ENCODE measurements at places on chromosomes 1 and 21.

DNA sequence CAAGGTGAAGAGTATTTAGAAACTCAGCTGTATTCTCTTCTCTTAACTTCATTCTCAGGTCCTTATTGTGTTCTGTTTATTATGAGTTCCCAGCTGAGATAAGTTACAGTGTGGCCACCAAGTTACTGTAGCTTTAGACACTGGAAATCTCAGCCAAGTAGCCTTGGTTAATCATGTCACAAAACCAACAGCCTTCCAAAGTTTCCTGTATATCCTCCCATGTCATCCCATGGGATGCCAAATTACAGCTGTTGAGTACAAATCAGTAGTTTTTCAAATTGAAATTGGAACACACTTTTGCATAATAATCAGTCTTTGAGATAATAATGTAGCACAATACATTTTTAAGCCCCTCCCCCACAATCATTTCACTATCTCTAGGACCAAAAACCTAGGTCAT, 10.7 kb downstream of the ADAMTS5 start:
- no peak for DNase-seq

DNA sequence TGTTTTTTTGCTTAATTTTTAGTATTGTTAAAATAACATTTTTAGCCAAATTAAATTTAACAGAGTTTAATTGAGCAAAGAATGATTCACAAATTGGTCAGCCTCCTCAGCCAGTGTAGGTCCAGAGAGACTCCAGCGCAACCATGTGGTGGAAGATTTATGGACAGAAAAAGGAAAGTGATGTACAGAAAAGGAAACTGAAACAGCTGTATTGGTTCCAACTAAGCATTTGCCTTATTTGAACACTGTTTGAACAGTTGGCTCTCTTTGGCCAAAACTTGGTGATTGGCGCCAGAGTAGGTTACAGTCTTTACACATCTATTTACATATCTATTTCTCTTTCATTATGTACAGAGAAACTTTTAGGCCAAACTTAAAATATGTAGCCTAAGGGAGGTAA, 19.4 kb downstream of the RPS6KC1 start:
- DNase-seq: peak; percentile 36

- no peak for DNase-seq
Observed at GRCh38 chr1:85554630-85555327, 25.8 kb upstream of the CCN1 start.

DNA sequence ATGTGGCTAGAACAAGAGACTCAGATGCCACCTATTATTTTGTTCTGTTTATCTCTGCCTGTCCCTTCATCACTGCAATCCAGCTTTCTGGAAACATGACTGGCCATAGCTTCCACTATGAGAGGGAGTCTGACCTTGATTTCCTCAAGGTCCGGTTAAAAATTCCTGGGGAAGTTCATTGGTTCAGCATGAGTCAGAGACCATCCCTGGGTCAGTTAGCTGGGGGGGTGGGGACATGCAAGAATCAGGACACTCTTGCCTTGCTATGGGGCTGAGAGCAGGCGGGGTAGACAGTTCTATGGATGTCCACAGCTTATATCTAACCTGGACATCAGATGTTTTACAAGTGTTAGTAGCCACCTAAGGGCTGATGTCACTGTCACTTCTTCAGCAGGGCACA, 81.1 kb downstream of the TENT5C start:
- no peak for DNase-seq

DNA sequence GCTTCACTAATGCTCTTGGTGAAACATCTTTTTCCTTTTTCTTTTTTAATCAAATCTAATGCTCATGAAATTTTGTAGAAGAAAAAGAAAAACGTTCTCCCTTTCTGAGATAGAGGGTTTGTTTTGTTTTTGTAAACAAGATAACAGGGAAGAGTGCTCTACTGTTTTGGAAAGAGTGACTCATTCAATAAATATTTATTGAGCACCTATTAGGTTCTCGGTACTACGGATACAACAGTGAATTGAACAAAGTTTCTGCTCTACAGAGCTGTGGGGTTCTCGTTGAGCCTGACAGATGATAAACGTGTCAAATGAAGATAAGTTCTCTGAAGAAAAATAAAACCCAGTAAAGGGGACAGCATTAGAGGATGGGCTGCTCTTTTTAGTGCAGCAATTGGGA, 7.0 kb downstream of the PGM1 start:
- no peak for DNase-seq

GRCh38 chr1:158147401-158147800, 33.3 kb upstream of the CD1D start:
- no peak for DNase-seq

GRCh38 chr1:66022904-66023620, 230.4 kb downstream of the PDE4B start:
- no peak for DNase-seq

- DNase-seq: no peak
Observed at GRCh38 chr1:156805766-156806511, 10.7 kb downstream of the SH2D2A start.

DNA sequence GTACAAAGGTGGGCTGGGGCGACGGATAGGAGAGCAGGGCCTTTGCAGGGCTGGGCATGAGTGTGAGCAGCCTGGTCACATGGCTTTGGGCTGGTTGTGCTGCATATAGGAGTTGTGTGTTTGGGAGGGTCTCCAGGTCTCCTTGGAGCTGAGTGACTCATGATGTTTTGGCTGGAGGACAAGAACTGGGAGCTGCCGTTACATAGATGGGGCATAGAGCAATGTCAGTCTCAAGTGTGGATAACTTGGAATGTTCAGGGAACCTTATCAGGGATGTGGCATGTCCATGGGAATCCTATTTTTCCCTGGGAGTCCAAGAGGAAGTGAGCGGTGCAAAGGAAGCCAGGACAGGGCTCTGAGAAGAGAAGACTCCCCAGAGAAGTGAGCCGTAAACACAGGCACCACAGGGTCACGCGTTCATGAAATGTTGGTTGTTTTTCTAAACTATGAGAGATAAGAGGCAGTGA, 136.4 kb upstream of the KCNE2 start:
- no peak for DNase-seq

Measured in GM19239 (cell line).